ENCODE measurements at places on chromosomes 16 and 17. TPM values are rescaled to one million over a fixed set of nuclear protein-coding genes. Genes with fewer than 3 reads are reported as not detected.
A peak's percentile ranks its signal among the peaks of the same experiment; 100 is the strongest.

GRCh38 chr16:77599793-77600415 lies 122.4 kb upstream of the NUDT7 start:
- no peak overlapping the region for H3K4me3 ChIP-seq
- peaks cover 17% of the 10 kb centered on the region for H3K36me3 ChIP-seq
- DNase-seq: no peak

- no peaks in the 10 kb centered on the region for H3K36me3 ChIP-seq
- H3K27me3 ChIP-seq: no peaks in the 10 kb centered on the region
- H3K4me3 ChIP-seq: no peak overlapping the region
- DNase-seq: no peak
- peaks cover 3% of the 10 kb centered on the region for H3K4me1 ChIP-seq
Measured at GRCh38 chr16:78664811-78665772, 565.6 kb downstream of the WWOX start.

GRCh38 chr16:87960852-87961251 lies 9.6 kb downstream of the BANP start:
- no peak for DNase-seq
- peaks cover 65% of the 10 kb centered on the region for H3K4me1 ChIP-seq
- H3K36me3 ChIP-seq: peaks cover 6% of the 10 kb centered on the region
- H3K27me3 ChIP-seq: no peaks in the 10 kb centered on the region
- H3K27ac ChIP-seq: peak overlapping the region; percentile 22

- no peak overlapping the region for H3K27ac ChIP-seq
- no peaks in the 10 kb centered on the region for H3K4me1 ChIP-seq
- no peaks in the 10 kb centered on the region for H3K36me3 ChIP-seq
- peaks cover 2% of the 10 kb centered on the region for H3K27me3 ChIP-seq
- H3K4me3 ChIP-seq: no peak overlapping the region
- no peak for DNase-seq
Measured at GRCh38 chr16:76897816-76898215, 293.2 kb upstream of the MON1B start.

GRCh38 chr17:80575057-80575875 lies 30.6 kb downstream of the RPTOR start:
- no peak overlapping the region for H3K27ac ChIP-seq
- H3K4me3 ChIP-seq: no peak overlapping the region
- H3K4me1 ChIP-seq: peaks cover 13% of the 10 kb centered on the region
- peaks cover 19% of the 10 kb centered on the region for H3K36me3 ChIP-seq

Gene CCDC200
- not detected for total RNA-seq

Measured in mesothelial cell of epicardium (in vitro differentiated cells).